ENCODE measurements at places on chromosomes 3 and 15. TPM values are rescaled to one million over a fixed set of nuclear protein-coding genes. Genes with fewer than 3 reads are reported as not detected.

The STAC gene
- 0.53 TPM for polyA plus RNA-seq

The EXD1 gene
- not detected for polyA plus RNA-seq

The MESP2 gene
- polyA plus RNA-seq = not detected

The GRK7 gene
- not detected for polyA plus RNA-seq

The CPA3 gene
- polyA plus RNA-seq = not detected

The SPATA12 gene
- polyA plus RNA-seq = 1.2 TPM

The HDGFL3 gene
- polyA plus RNA-seq = 26.6 TPM

The ACTC1 gene
- polyA plus RNA-seq = 4.7 TPM

The CIB2 gene
- 46.3 TPM for polyA plus RNA-seq

The FANCD2OS gene
- polyA plus RNA-seq = not detected

The C3orf85 gene
- polyA plus RNA-seq = 52.2 TPM

The FAM81A gene
- 0.85 TPM for polyA plus RNA-seq

The SENP8 gene
- 1.5 TPM for polyA plus RNA-seq

The DNAH12 gene
- polyA plus RNA-seq = 0.60 TPM

The BTLA gene
- polyA plus RNA-seq = not detected

The CYP1A2 gene
- polyA plus RNA-seq = 0.17 TPM

The SEMA3B gene
- 104 TPM for polyA plus RNA-seq

DNA sequence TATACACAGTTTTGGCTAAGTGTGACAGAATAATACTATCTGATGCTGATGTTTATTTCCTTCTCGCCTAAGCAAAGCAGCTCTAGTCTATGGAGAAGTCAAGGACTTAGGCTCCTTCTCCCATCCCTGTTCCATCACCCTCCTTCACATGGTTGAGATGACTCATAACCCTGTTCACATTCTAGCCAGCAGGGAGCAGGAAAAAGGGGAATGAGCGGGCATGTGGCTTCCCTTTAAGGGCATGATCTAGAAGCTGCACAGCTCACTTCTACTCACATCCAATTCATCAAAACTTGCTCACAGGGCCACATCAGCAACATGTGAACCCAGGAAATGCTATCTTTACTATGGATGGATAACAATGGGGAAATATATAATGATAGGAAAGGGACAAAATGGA lies 40.9 kb downstream of the CBLB start:
- peak; percentile 55 for DNase-seq

DNA sequence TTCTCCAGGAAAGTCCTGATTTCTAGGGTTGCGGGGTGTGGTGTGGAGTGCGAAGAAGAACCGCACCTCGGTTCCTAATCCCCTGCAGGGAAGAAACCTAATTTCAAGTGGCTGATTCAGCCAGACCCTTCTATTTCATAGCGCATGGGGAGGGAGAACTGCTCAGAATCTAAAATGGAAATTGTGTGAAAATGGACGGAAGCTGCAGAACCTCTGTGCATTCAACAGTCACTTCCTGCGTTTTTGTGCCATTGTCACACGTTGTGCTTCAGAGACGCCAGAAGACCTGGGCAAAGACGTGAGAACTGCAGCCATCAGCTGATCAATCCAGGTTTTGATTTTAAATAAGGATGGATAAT lies 1.2 kb downstream of the SIDT1 start:
- DNase-seq = no peak

DNA sequence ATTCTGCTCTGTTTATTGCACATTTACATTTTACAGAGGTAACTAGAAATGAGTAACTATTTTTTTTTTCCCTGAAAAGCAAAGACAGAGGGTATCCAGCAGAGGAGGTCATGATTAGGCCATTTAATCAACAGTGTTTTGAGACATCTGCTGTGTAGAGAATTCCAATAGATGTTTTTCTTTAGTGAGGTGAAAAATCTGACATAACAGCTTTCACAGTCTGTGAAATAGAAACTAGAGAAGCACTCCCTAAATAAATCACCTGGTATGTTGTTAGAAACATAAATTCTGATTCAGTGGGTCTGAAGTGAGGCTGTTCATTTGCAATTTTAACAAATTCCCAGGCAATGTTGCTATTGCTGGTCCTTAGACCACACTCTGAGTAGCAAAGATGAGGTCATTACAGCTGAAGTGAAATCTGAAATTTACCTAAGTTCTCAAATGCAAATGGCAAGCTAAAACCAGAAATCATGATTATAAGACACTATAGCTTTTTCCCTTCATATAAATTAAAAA lies 329.2 kb upstream of the LRRC3B start:
- no peak for DNase-seq

DNA sequence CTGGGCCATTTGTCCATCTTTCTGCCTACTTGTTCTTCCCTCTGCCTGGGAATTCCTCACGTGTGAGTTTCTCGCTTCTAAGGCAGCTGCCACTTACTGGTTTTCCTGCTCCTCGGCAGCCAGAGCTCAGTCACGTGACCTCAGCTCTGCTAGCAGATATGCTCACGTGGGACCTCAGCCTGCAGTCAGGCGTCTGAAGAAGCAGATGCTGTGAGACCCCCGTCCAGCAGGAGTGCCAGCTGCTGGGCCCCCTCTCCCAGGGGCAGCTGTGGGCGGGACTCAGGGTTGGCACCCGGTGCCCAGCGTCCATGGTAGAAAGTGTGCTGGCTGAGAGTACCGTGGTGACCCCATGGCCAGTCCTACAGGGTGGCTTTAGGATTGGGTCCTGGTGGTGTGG lies 161.3 kb upstream of the TLE3 start:
- DNase-seq = peak; percentile 85

- no peak for DNase-seq
These were observed 175.0 kb downstream of the CFAP20DC start for GRCh38 chr3:58874795-58875194.

DNA sequence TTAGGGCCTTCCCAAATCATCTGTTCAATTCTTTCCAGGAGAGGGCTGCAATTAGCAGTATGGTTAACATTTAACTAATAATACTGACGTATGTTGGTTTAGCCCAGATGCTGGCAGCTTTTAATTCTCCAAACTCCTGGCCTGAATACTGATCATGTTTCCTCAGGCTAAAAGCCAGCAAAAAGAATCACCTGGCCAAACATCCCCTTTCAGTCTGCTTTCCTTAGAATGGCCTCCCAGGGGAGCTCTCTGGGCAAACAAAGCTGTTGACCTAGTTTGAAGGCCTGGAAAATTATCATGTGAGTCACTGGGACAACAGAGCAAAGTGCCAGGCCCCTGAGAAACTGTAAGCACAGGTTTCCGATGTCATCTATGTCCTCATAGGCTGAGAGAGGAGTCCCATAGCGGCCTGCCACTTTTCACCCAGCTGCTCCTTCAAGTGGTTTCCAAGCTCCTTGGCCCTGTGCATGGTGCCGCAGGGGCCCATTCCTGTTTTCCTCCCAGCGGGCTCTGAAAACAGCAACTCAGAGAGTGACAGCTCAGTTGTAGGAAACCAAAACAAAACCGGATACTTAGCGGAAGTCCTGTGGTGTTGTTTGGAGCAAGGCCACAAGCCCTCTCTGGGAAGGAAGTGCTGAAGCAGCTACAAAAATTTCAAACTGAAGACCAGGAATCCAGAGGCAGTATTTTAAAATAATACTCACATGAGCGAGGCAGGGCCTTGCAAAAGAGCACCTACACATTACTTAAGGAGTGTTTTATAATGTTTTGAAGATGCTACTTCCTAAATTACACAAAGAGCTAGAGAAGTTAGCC lies 36.5 kb upstream of the RAB11A start:
- peak; percentile 93 for DNase-seq

GRCh38 chr15:59315914-59316451 lies 56.7 kb downstream of the MYO1E start:
- no peak for DNase-seq

DNA sequence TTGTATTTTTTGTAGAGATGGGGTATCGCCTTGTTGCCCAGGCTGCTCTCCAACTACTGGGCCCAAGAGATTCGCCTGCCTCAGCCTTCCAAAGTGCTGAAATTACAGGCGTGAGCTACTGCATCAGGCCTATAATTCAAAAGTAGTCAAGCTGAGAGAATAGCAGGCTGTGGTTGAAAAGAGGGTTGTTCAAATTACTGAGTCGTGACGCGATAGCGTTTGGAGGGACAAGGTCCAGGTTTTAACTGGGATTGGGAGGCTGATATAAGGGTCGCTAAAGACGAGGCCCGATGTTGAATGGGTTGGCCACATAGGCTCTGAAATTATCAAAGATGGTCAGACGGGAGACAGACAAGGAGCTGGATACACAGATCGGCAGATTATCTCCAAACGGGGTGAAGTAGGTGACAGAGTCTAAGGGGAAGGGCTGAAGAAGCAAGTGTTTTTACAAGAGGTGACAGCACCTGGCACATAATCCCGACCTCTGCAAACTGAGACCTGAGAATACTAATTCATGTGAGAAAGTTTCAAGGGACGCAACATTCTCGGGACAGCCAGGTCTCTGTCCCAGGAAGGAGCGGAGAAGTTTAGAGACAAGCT lies 759 bp upstream of the ARID3B start:
- DNase-seq = no peak

- DNase-seq = no peak
These were observed 90.7 kb downstream of the NR2F2 start for GRCh38 chr15:96421178-96421601.

DNA sequence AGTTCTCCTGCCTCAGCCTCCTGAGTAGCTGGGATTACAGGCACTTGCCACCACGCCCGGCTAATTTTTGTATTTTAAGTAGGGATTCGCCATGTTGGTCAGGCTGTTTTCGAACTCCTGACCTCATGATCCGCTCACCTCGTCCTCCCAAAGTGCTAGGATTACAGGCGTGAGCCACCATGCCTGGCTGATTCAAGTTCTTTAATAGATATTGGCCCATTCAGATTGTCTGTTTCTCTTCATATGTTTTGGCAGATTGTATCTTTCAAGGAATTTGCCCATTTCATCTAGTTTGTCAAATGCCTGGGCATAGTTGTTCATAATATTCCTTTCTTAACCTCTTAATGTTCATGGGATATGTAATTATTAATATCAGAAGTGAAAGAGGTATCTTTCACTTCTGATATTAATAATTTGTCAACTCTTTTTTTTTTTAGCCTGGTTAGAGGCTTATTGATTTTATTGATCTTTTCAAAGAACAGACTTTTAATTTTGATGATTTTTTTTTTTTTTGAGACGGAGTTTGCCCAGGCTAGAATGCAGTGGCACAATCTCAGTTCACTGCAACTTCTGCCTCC lies 40.2 kb upstream of the ZFAND6 start:
- DNase-seq = no peak

DNA sequence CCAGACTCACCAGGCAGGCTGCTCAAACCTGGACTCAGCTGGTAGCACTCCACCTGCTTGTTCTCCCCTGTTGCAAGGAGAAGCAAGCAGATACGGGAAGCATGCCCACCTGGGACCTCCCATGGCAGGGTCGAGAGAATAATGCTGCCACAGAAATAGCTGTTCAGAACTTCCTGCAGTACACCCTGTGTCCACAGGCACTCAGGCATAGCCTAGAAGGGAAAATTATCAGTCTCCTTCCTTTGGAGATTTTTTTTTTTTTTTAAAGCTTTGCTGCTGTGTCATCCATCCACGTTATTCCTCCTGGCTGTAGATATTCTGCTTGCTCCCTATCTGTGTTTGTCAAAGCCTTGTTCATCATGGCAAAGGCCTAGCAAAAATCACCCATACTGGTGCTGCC lies 32.7 kb upstream of the RPS17 start:
- no peak for DNase-seq

DNA sequence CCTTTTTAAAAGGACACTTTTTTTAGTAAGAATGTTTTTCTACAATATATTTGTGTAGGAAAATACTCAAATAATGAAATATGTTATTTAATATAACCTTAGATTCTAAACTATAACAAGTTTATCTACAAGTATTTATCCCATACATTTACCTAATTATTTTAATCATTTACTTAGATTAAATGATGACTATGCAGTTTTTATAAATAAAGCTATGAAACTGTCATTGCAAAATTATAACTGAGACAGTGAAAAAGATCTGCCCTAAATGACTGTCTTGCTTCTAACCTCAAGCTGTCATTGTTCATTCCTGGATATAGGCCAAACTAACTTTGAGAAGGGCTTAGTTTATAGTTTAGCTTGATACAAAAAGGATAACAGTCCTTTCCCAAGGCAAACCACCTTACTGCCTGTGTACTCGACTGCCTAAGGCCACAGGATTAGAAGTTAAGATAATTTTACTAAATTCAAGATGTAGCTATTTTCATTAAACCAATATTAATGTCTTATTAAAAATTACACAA lies 84.1 kb downstream of the GLDN start:
- no peak for DNase-seq

DNA sequence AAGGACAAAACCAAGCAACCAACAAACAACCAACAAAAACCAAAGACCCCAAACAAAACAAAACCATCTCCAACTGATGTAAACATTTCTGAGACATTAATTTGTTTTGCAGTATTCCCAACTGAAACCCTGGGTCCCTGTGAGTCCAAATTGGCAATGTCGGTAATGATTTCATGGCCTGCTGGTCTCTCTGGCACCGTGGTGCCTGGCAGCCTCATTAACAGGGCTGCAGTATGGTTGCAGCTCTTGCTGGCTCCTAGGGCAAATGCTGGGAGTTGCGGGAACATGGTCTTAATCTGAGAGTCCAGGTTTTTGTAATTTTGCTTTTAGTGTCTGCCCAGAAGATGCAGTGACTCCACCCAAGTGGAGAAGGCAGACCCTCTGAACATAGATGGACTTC lies 128.3 kb downstream of the SV2B start:
- no peak for DNase-seq

All from hepatocyte (in vitro differentiated cells).